ENCODE measurements at places on chromosomes 13 and 19.

DNA sequence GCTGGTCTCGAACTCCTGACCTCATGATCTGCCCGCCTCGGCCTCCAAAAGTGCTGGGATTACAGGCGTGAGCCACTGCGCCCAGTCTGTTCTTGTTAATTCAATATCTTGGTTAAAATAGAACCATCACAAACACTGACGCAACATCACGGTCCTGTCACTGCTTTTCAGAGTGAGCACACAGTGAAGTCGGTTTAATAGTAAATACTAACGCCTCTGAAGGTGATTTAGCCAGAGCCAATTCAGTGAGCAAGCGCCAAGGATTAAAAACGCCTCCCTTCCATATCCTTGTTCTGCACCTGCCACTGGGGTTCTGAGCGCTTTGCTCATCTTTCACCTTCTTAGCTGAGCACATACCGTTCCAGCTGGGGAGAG lies 30.3 kb downstream of the LAMP1 start:
- no peak for DNase-seq

- no peak for DNase-seq
Observed at GRCh38 chr19:38009650-38010242, 102.7 kb downstream of the SIPA1L3 start.

- no peak for DNase-seq
Observed at GRCh38 chr13:98109226-98109853, 33.6 kb upstream of the FARP1 start.

- DNase-seq: no peak
Observed at GRCh38 chr19:54100561-54100960, at the start of gene OSCAR. OSCAR (minus strand) TSS chr19:54100803; CDS start chr19:54100792, 11 bp downstream.

- peak; percentile 89 for DNase-seq
Observed at GRCh38 chr19:6590827-6591319, at the start of gene CD70. CD70 (minus strand) TSS chr19:6591150; CDS start chr19:6591002, 148 bp downstream.

- DNase-seq: no peak
Observed at GRCh38 chr19:2869618-2870017, 2.5 kb downstream of the ZNF556 start.

DNA sequence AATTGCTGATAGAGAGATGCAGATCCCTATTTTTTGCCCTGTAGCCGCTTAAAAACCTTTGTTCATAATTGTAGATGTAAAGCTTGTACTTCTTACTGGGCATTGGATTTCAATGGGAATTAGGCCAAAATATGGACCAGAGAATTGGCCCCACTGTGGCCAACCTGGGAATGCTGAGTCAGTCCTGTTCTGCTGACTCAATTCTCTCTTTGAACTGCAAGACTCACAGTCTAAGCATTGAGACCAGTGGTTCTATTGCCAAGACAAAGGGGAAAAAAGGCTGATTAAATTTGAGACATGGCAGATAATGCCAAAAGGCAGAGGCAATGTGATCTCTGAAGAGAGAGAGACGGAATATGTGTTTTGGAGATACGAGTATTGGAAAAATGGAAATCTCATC lies 72.5 kb upstream of the UBL3 start:
- no peak for DNase-seq

DNA sequence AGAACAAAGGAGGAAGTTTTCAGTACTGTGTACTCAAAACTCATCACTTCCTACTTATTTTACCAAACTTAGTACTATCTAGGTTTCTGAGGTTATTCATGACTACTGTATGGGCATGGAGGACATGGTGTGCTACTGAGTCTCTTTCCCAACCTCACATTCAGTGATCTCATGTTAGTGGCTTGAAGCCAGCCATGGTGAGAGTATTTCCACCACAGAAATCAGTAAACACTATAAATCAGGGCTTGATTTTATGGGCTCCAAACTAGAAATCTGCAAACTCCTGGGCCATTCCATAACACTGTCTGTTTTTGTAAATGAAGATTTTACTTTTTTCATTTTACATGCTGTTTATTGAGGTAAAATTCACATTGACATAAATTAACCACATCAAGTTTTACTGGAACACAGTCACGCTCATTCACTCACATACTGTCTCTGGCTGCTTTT lies 19.7 kb downstream of the MED26 start:
- DNase-seq: no peak

DNA sequence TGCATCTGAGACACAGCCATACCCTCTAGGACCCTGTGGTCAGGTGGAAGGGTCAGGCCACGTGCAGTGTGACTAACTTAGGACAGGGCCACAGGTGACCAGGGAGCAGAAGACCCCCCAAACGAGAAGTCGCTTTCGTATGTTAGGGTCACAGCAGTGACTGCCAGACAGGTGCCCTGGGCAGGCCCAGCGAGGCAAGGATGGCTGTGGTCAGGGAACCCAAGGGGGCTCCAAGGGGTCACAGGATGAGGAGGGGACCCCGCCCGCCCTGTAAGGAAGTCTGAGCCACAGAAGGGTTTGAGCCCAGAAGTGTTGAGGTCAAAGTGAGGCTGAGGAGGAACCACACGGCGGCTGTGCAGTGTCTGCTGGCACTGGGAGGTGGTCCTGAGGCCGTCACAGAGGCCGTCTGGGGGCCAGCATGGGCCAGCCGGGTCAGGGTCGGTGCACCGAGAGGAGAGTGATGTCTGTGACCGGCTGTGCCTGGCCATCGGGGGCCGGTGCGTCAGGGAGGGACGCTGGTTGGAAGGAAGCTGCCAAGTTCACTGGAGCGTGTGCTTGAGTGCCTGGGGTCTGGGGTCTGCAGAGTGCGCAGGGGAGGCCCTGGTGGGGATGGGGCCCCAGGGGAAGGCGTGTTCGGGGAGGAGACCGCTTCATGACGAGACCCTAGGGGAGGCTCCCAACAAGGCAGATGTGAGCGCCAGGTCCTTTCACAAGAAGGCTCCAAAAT lies 24.8 kb upstream of the TMEM255B start:
- DNase-seq: no peak

- no peak for DNase-seq
Observed at GRCh38 chr13:93900731-93901130, 578.8 kb downstream of the DCT start.

DNA sequence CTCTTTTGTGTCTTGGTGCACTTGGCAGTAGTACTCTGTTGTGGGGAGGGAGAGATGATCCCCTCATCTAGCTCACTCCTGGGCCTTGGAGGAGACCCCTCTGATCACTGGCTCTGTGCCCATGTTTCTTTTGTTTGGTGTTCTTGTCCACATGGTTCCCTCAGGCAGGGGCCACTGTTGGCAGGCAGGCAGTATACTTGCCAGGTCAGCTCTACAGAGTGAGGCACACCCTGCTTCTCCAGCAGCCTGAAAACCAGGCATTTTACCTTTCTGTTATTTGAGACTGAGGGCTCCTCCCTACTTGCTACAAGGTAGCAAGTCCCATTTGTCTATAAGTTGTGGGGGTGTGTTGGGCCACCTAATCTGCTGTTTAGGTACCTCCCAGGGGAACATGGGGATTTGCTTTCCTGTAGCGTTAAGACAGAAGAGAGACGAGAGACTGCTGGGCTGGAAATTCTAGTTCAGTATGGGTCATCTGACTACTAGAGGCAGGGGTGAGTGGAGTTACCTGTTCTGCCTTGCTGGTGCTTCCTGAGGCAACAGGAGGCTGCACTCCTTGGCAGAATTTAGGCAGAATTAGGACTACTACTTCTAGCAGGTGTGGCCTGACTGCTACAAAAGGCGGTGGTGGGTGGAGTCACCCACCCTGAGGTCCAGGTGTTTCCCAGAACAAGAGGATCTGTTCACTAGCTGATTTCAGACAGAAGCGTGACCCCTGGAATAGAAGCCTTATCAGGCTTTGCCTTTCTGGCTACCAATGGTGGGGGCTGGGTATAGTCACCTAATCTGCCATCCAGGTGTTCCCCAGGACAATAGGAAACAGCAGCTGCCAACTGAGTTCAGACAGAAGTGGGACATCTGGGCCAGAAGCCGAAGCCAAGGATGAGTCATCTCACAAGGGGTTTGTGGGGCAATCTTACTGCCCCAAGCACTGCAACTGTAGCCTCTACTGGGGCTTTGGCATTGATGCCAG lies 843.0 kb upstream of the ATXN8OS start:
- DNase-seq: no peak

- DNase-seq: no peak
Observed at GRCh38 chr13:48281556-48281955, 22.0 kb upstream of the RB1 start.

- DNase-seq: no peak
Observed at GRCh38 chr19:16862826-16863415, 25.9 kb upstream of the F2RL3 start.

DNA sequence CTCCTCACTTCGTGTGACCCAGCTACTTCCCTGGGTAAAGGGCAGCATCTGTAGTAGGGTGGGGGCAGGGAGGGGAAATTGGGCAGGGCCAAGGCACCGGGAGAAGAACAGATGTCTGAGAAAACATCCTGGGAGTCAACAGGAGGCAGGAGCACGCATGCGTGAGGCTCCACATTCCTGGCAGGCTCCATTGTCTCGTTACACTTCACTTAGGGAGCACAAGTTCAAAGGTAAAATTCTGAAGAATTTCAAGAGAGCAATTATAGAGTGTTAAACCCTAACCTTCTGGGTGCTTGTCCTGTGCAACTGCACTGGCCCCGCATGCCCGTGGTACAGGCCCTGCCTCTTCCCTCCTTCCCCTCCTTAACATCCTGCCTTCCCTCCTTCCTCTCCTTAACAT lies 79.6 kb upstream of the POMP start:
- DNase-seq: peak; percentile 45

DNA sequence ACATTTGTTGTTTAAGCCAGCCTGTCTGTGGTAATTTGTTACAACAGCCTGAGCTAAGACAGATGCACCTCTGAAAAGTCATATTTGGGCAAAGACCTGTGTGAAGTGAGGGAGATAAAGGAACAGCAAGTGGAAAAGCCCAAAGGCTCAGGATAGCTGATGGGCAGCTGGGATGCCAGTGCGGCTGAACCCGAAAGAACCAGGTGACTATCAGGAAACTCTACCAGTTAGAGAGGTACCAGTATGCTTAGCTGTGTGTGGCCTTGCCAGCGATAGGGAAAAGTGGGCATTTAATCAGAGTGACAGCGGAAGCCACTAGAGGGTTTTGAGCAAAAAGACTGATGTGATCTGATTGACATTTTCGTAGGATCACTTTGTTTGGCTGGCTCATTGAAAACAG lies 764.8 kb upstream of the GPC6 start:
- DNase-seq: no peak

All from H9 (cell line).